ENCODE measurements at places on chromosomes 3 and 15. TPM values are rescaled to one million over a fixed set of nuclear protein-coding genes. Genes with fewer than 3 reads are reported as not detected.

Gene PAQR5
- total RNA-seq, result 0.10 TPM

DNA sequence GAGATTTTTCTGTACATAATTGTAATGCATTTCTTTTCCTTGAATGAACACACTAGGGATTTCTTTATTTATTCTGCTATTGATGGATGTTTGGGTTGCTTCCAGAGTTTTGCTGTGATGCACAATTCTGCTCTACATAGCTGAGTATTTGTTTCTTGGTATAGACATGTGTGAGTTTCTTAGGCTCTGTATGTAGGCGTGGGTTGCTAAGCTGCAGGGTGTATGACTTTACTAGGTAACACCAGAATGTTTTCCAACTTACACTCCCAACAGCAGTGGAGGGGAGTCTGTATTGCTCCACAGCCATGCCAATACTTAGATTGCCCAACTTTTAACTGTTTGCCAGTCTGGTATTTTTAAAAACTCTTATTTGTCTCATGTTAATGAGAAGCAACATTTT lies 155.5 kb upstream of the TNIK start:
- no peaks in the 10 kb centered on the region for H3K4me1 ChIP-seq
- H3K27me3 ChIP-seq, result peaks cover 7% of the 10 kb centered on the region
- no peak overlapping the region for H3K27ac ChIP-seq
- DNase-seq, result no peak
- H3K36me3 ChIP-seq, result no peaks in the 10 kb centered on the region

DNA sequence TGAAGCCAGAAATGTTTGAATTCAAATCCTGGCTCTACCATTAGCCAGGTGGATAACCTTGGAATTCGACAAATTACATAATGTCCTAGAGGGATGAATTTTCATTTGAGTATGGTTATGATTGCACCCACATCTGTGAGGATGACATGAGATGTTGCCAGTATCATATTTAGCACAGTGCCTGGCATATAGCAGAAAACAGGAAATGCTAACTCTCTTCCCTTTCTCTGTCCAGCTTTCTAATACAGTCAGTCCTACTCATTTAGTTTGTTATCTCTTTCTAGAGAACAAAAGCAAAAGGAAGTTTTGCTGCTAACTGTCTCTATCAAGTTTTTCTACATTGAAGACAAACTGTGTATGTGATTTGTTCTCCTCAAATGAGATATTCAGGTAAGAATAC lies 231.7 kb downstream of the CPNE4 start:
- DNase-seq, result no peak
- H3K4me1 ChIP-seq, result no peaks in the 10 kb centered on the region
- H3K36me3 ChIP-seq, result no peaks in the 10 kb centered on the region
- no peak overlapping the region for H3K4me3 ChIP-seq
- no peak overlapping the region for H3K27ac ChIP-seq

- DNase-seq, result no peak
- H3K27me3 ChIP-seq, result no peaks in the 10 kb centered on the region
- no peaks in the 10 kb centered on the region for H3K36me3 ChIP-seq
- no peak overlapping the region for H3K4me3 ChIP-seq
Observed at GRCh38 chr3:183619624-183620251, 15.7 kb upstream of the KLHL24 start.

Gene LAMB2
- total RNA-seq, result not detected

Gene DENND4A
- total RNA-seq, result 41.3 TPM

GRCh38 chr3:50583897-50584296 lies 14.6 kb downstream of the HEMK1 start:
- peaks cover 70% of the 10 kb centered on the region for H3K36me3 ChIP-seq
- no peaks in the 10 kb centered on the region for H3K27me3 ChIP-seq
- H3K4me1 ChIP-seq, result peaks cover 83% of the 10 kb centered on the region

DNA sequence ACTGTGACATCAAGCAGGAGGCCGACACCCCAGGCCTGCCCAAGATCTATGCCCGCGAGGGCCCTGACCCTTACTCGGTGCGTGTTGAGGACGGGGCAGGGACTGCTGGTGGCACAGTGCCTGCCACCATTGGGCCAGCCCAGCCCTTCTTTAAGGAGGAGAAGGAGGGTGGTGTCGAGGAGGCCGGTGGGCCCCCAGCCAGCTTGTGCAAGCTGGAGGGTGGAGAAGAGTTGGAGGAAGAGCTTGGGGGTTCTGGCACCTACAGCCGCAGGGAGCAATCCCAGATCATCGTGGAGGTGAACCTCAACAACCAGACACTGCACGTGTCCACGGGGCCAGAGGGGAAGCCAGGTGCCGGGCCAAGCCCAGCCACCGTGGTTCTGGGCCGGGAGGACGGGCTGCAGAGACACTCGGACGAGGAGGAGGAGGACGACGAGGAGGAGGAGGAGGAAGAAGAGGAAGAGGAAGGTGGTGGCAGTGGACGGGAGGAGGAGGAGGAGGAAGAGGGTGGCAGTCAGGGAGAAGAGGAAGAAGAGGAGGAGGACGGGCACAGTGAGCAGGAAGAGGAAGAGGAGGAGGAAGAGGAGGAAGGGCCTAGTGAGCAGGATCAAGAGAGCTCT lies 5.4 kb downstream of the ZBTB47 start:
- no peak for DNase-seq
- H3K27ac ChIP-seq, result no peak overlapping the region
- H3K36me3 ChIP-seq, result no peaks in the 10 kb centered on the region

DNA sequence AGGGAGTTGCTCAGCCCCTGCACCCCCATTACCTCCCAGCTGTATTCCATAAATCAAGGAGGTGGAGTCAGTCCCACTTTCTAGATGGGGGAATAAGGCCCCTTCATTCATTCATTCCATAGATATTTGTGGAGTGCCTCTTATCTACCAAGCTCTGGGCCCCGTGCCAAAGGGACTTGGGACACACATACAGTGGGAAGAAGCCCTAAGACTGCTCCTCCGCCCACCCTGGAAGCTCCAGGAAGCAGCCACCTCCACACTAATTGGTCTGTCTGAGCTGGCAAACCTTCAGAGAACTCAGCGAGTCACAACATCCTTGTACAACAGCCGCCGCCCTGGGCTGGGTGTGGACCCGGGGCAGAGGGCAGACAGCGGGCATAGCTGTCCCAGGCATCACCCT lies 6.4 kb downstream of the STRA6 start:
- no peak overlapping the region for H3K4me3 ChIP-seq
- H3K27me3 ChIP-seq, result peaks cover 2% of the 10 kb centered on the region
- DNase-seq, result no peak
- H3K4me1 ChIP-seq, result no peaks in the 10 kb centered on the region
- no peak overlapping the region for H3K27ac ChIP-seq

GRCh38 chr15:48499978-48500377 lies 145.5 kb downstream of the FBN1 start:
- H3K4me1 ChIP-seq, result no peaks in the 10 kb centered on the region
- DNase-seq, result no peak
- H3K27ac ChIP-seq, result no peak overlapping the region
- H3K27me3 ChIP-seq, result no peaks in the 10 kb centered on the region

DNA sequence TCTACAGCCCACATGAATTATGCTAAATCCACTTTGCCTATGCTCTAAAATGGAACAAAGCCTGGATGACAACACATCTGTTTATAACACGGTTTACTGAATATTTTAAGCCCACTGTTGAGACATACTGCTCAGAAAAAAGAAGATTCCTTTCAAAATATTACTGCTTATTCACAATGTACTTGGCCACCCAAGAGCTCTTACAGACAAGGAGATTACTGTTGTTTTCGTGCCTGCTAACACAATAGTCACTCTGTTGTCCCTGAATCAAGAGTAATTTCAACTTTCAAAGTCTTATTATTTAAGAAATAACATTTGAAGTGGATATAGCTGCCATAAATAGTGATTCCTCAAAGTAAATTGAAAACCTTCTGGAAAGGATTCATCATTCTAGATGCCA lies 70.9 kb downstream of the ANKRD28 start:
- DNase-seq, result no peak
- H3K27me3 ChIP-seq, result no peaks in the 10 kb centered on the region
- H3K27ac ChIP-seq, result no peak overlapping the region
- peaks cover 30% of the 10 kb centered on the region for H3K36me3 ChIP-seq

Gene ABCF3
- total RNA-seq, result 41.2 TPM

DNA sequence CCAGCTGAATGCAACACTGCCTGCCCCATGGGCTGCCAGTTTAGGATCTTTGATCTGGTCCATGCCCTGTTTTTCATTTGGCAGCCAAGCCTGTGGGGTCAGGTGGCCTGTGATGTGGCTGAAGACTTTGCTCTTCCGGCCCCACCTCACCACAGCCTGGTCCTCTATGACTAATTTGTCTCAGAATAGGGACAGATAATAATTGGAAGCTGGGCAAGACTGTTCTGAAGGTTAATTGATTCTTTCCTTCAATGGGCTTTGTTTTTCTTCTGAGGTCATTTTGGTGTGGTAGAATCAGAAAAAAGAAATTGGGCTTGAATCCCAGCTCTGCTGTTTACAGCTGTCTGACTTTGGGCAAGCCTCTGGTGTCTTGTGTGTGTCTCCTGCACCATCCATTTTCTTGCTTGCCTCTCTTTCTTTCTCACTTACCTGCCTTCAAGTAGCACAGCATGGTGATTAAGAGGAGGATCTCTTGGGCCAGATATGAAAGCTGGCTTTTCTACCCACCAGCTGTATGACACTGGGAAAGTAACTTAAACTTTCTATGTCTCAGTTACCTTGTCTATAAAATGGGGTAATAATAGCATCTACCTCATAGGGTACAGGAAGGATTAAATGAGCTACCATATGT lies 24.2 kb downstream of the ABHD2 start:
- no peak overlapping the region for H3K27ac ChIP-seq
- H3K27me3 ChIP-seq, result no peaks in the 10 kb centered on the region
- peaks cover 14% of the 10 kb centered on the region for H3K36me3 ChIP-seq
- no peak overlapping the region for H3K4me3 ChIP-seq
- no peak for DNase-seq

- no peak overlapping the region for H3K4me3 ChIP-seq
- no peak for DNase-seq
- no peaks in the 10 kb centered on the region for H3K36me3 ChIP-seq
Observed at GRCh38 chr3:124352149-124352539, 360.2 kb upstream of the ROPN1 start.

DNA sequence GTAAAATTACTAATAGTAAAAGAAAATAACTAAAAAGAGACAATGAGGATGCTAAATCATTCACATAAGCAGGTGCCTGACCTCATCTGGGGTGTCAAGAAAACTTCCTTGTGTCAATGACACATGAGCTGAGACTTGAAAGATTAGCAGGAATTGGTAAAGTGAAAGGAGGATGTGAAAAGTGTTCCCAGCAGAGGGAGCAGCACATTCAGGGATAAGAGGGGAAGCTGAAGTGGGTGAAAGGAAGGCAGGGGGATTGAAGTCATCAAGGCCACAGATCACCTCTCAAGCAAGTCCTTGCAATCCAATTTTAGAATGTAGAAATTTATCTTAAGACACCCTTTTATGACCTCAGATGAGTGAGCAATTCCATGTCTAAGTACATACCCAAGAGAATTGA lies 60.2 kb upstream of the ACP3 start:
- no peak for DNase-seq
- H3K27me3 ChIP-seq, result peaks cover 2% of the 10 kb centered on the region
- no peak overlapping the region for H3K4me3 ChIP-seq
- H3K4me1 ChIP-seq, result no peaks in the 10 kb centered on the region
- H3K27ac ChIP-seq, result no peak overlapping the region
- H3K36me3 ChIP-seq, result no peaks in the 10 kb centered on the region

GRCh38 chr3:3610581-3611298 lies 188.5 kb upstream of the LRRN1 start:
- DNase-seq, result no peak
- no peaks in the 10 kb centered on the region for H3K4me1 ChIP-seq
- no peak overlapping the region for H3K27ac ChIP-seq
- H3K36me3 ChIP-seq, result no peaks in the 10 kb centered on the region

- no peak for DNase-seq
- H3K27ac ChIP-seq, result no peak overlapping the region
- H3K27me3 ChIP-seq, result no peaks in the 10 kb centered on the region
- no peak overlapping the region for H3K4me3 ChIP-seq
Observed at GRCh38 chr3:420584-420983, 224.0 kb downstream of the CHL1 start.

- H3K36me3 ChIP-seq, result no peaks in the 10 kb centered on the region
- H3K4me1 ChIP-seq, result peaks cover 28% of the 10 kb centered on the region
- H3K27ac ChIP-seq, result peak overlapping the region; percentile 39
- peak; percentile 69 for DNase-seq
- H3K4me3 ChIP-seq, result no peak overlapping the region
Observed at GRCh38 chr3:119582178-119582577, 2.9 kb downstream of the ADPRH start.

- peaks cover 7% of the 10 kb centered on the region for H3K36me3 ChIP-seq
- no peak overlapping the region for H3K27ac ChIP-seq
- no peak overlapping the region for H3K4me3 ChIP-seq
Observed at GRCh38 chr3:20458994-20459716, 273.1 kb upstream of the SGO1 start.

- peak; percentile 98 for DNase-seq
- H3K36me3 ChIP-seq, result no peaks in the 10 kb centered on the region
- no peaks in the 10 kb centered on the region for H3K27me3 ChIP-seq
- H3K4me1 ChIP-seq, result peaks cover 16% of the 10 kb centered on the region
- H3K4me3 ChIP-seq, result peak within 1 kb of the TSS; percentile 89
- H3K27ac ChIP-seq, result peak within 1 kb of the TSS; percentile 74
Observed at GRCh38 chr3:13479582-13480339, at the start of gene HDAC11. TSS of gene HDAC11 (plus strand) at chr3:13480306. CDS start at chr3:13480348, 42 bp downstream.

GRCh38 chr3:184050217-184050847 lies 2.5 kb upstream of the HTR3C start:
- H3K27ac ChIP-seq, result no peak overlapping the region
- H3K4me1 ChIP-seq, result no peaks in the 10 kb centered on the region
- no peak overlapping the region for H3K4me3 ChIP-seq
- H3K36me3 ChIP-seq, result no peaks in the 10 kb centered on the region
- no peak for DNase-seq

All from activated CD4-positive, alpha-beta memory T cell treated with anti-CD3 and anti-CD28 coated beads for 36 hours (primary cell).